ENCODE measurements at places on chromosomes 16 and 17. TPM values are rescaled to one million over a fixed set of nuclear protein-coding genes. Genes with fewer than 3 reads are reported as not detected.

The DNAH17 gene
- total RNA-seq: 0.10 TPM

The PRPSAP2 gene
- 57.3 TPM for total RNA-seq

The KRT25 gene
- not detected for total RNA-seq

The CRYBA1 gene
- not detected for total RNA-seq

The TP53TG3F gene
- total RNA-seq: not detected

The NME1 gene
- 148 TPM for total RNA-seq

The PRDM7 gene
- total RNA-seq: not detected

The TNFRSF17 gene
- total RNA-seq: not detected

The ATP1B2 gene
- total RNA-seq: not detected

The MYH2 gene
- total RNA-seq: not detected

The CES1 gene
- total RNA-seq: not detected

The KRTAP9-2 gene
- not detected for total RNA-seq

The PYCARD gene
- 99.5 TPM for total RNA-seq

The KCNJ12 gene
- total RNA-seq: not detected

The HYDIN gene
- total RNA-seq: not detected

The TSPOAP1 gene
- total RNA-seq: 51.5 TPM

The CDH15 gene
- total RNA-seq: not detected

The NPIPB8 gene
- 1.0 TPM for total RNA-seq

The UBALD1 gene
- 18.9 TPM for total RNA-seq

The MAPT gene
- total RNA-seq: not detected

The HS3ST6 gene
- total RNA-seq: not detected

The LPO gene
- total RNA-seq: not detected

The SLFN13 gene
- total RNA-seq: 56.2 TPM

The KRT12 gene
- not detected for total RNA-seq

The CLDN7 gene
- total RNA-seq: 1.3 TPM

The TNFRSF13B gene
- total RNA-seq: not detected
